ENCODE measurements at places on chromosomes 12 and 14. TPM values are rescaled to one million over a fixed set of nuclear protein-coding genes. Genes with fewer than 3 reads are reported as not detected.

The ASCL1 gene
- 0.17 TPM for total RNA-seq

The SLC17A8 gene
- total RNA-seq: 0.91 TPM

The SRGAP1 gene
- 9.8 TPM for total RNA-seq

The P2RX2 gene
- 0.24 TPM for total RNA-seq

The DBX2 gene
- total RNA-seq: not detected

The PRR4 gene
- total RNA-seq: 1.0 TPM

The SPX gene
- total RNA-seq: not detected

The CD27 gene
- total RNA-seq: 1.9 TPM

The RGS6 gene
- 0.15 TPM for total RNA-seq

The OR6C65 gene
- total RNA-seq: not detected

The UNC119B gene
- 22.7 TPM for total RNA-seq

The NOVA1 gene
- 3.7 TPM for total RNA-seq

The TPPP2 gene
- not detected for total RNA-seq

The B4GALNT1 gene
- 0.88 TPM for total RNA-seq

The CACNA1C gene
- 0.84 TPM for total RNA-seq

The CFAP73 gene
- not detected for total RNA-seq

The KRT6C gene
- total RNA-seq: not detected

The RTL1 gene
- not detected for total RNA-seq

The MGAT2 gene
- 47.3 TPM for total RNA-seq

The SAMD4A gene
- 31.3 TPM for total RNA-seq

The INSM2 gene
- total RNA-seq: not detected

The SLC38A1 gene
- total RNA-seq: 118 TPM

The DPF3 gene
- 6.7 TPM for total RNA-seq

The HCAR1 gene
- total RNA-seq: 0.11 TPM

All from colonic mucosa (tissue), 4 donors.